Fibroblast of skin of left biceps (primary cell): ENCODE measurements at places on chromosomes 13 and 19.

DNA sequence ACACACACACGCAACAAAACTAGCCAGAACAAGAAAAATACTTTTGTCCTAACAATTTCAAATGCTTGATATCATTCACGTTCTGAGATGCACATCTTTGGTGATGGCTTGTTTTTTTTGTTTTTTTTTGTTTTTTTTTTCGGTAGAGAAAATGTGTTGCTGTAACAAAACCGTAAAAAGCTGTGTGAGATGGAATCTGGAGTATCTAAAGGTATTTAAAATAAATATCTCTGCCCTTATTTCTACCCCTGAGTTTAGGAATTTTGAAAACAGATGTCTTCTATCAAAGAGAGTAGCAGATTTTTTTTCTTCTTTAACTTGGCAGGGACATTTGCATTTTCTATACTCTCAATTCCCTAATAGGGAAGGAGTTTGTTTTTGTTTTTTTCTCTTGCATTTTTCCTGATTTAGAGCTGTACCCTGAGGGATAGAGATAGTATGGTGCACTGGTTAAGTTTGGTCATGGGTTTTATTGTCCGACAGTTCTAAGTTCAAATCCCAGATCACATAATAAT lies 446.6 kb downstream of the KLF5 start:
- no peak for DNase-seq

GRCh38 chr19:47309608-47310007 lies at the start of gene C5AR1:
Gene C5AR1, plus strand, starts transcription at chr19:47309861. Its CDS starts 35 bp downstream, at chr19:47309896.
- DNase-seq, result no peak

GRCh38 chr13:38648912-38649311 lies 38.0 kb upstream of the FREM2 start:
- DNase-seq, result no peak

- DNase-seq, result peak; percentile 30
These were observed 2.5 kb upstream of the DCT start for GRCh38 chr13:94481941-94482340.

DNA sequence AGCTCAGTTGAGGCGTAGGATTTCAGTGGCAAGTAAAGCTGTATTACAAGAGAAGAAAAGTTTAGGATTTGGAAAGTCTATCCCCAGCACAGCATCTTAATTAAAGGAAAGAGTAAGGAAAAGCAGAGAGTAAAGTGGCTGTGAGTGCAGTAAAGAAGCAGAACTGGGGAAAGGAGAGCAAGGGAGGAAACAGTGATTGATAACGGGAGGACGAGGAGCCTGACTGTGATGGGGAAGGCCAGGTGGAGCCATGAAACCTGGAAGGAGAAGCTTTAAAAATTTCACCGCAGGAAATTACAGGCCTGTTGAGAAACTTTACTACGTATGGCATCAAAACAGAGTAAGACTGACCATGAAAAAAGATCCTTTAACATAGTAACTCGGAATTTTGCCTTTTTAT lies 175.6 kb downstream of the SHISA2 start:
- DNase-seq, result no peak

- no peak for DNase-seq
These were observed 6.9 kb upstream of the AP1M2 start for GRCh38 chr19:10593820-10594637.

GRCh38 chr19:56934438-56935090 lies 94.0 kb upstream of the PEG3 start:
- no peak for DNase-seq

GRCh38 chr19:19417046-19417445 lies 11.6 kb downstream of the GATAD2A start:
- DNase-seq, result no peak

- no peak for DNase-seq
These were observed 23.2 kb downstream of the CATSPERD start for GRCh38 chr19:5743630-5744029.

- DNase-seq, result peak; percentile 56
These were observed 10.8 kb upstream of the HSPH1 start for GRCh38 chr13:31172535-31172934.

DNA sequence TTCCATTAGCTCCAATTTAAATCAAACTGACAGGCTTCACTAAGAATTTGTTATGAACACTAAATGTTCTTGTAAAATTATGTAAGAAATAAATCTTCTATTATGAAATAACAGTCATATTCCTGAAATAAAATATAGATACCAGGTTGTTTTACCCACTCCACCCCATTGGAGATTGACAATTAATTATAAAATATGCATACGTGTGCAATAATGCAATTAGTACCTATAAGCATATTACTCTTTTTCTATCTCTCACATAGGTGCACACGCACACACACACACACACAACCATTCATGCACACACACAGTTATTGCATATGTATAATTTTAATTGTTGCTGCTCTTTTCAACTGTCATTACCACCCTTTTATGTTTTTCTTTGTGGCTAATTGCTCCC lies 395.7 kb downstream of the SLITRK5 start:
- DNase-seq, result no peak

- DNase-seq, result no peak
These were observed 68.1 kb downstream of the RUBCNL start for GRCh38 chr13:46318986-46319385.

DNA sequence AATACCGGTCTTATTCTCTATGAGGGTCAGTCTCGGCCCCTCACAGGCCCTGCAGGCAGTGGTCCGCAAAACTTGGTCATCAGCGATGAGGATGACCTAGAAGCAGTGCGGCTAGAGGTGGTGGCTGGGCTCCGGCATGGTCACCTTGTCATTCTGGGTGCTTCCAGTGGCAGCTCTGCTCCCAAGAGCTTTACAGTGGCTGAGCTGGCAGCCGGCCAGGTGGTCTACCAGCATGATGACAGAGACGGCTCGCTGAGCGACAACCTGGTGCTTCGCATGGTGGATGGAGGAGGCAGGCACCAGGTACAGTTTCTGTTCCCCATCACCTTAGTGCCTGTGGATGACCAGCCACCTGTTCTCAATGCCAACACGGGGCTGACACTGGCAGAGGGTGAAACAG lies 1.8 kb downstream of the FREM2 start:
- no peak for DNase-seq

DNA sequence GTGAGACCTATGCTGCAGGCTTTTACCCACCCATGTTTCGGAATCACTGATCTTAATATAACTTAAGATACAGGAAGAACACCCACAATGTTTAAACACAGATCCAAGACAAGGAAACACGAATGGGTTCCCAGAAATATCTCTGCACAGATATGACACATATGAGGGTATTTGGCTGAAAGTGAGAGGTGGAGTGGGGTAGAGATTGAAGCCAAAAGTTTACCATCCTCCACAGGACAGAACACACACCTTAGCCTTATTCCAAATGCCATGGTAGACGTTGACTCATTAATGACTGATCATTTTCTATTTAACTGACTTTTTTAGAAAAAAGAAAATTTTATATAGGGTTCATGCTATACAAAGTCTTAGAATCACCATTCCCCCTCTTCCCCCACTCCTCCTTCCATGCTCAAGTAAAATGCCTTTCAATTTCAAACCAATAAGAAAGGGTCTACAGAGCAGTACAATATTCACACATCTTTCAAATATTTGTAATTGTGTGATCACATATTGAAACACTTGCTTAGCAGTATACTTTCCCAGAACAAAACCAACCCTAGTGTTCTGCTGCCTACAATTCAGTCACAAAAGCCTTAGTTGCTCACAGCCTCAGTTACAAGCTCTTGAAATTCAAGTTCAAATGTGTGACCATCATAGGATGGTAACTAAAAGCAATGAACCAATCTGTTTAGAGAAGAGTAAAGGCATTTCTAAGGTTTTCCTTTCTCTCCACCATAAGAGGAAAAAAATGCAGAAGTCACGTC lies 11.8 kb upstream of the DOCK9 start:
- DNase-seq, result no peak

DNA sequence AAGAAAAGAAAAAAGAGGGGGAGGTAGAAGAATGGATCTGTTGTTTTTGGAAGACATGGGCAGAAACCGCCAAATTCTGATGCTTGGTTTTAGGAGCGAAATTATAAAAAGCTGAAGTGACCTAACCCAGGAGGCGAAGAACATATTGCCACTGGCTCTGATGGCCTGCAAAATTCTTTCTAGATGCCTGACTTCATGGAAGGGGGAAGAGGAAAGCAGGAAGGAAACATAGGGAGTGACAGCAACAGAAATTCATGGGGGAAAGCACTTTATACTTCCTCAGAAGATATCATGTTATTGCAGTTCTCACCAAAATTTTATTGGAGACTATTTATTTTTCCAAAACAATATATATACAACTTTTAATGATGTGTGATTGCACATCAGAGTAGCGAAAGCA lies 213.5 kb downstream of the DLEU7 start:
- no peak for DNase-seq

DNA sequence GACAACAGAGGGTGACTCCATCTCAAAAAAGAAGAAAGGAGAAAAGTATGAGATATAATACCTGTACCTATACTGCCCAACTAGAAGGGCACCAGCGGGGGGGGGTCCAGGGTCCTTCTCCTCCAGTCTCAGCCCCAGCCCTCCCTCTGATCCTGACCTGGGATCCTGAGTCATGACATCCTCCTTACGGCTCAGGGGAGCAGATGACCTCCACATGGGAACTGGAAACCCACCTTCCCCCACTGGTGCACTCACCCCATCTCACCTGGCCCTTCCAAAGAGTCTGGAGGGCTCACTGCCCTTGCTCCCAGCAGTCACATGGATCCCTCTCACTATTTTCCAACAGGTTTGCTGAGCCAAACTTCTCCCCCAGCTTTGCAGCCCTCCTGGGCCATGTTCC lies 24.2 kb downstream of the TUBA3C start:
- DNase-seq, result no peak

DNA sequence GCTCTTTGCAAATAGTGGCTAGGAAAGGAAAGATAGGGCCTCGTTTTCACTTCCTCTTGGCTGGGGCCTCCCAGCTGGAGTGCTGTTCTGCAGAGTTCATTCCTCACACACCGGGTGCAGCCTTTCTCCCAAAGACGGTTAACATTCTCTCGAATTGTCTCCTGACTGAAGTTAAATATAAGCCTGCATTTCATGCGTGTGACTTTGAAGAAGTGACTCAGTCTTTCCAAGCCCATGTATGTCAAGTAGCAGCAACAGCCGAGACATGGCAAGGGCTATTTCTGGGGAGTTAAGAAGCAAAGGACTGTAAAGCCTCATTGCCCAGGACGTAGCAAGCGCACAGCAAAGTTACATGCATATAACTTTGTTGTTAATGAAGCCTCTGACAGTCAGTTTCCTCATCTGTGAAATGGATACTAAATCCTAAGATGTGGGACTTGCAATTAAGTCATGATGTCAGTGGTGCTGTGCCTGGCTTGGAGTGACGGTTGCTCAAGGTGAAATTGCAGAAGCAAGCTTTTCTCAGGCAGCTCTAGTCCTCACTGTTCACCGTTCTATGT lies 502.4 kb downstream of the MYO16 start:
- DNase-seq, result no peak

- no peak for DNase-seq
These were observed 2.8 kb downstream of the PNMA8B start for GRCh38 chr19:46492841-46493235.

DNA sequence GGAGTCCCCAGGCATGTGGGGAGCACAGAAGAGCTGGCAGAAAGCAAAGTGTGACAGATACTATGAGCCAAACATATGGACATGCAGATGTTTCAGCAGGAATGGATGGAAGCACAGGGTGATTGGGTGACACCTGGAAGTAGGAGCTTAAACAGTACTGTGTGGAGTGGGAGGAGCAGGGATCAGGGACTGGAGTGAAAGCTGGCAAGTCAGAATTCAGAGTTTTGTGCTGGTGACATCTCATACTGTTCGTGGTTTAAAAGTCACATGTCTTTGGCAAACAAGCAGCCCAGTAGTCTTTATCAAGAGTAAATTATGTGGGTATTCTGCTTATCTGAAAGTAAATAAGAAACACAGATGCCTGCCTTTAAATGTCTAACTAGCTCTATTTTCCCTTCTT lies 408.2 kb downstream of the COG6 start:
- DNase-seq, result no peak

- DNase-seq, result no peak
These were observed 4.0 kb downstream of the ZBTB7A start for GRCh38 chr19:4062419-4063368.

- DNase-seq, result no peak
These were observed 2.2 kb downstream of the IGFLR1 start for GRCh38 chr19:35740108-35740422.

DNA sequence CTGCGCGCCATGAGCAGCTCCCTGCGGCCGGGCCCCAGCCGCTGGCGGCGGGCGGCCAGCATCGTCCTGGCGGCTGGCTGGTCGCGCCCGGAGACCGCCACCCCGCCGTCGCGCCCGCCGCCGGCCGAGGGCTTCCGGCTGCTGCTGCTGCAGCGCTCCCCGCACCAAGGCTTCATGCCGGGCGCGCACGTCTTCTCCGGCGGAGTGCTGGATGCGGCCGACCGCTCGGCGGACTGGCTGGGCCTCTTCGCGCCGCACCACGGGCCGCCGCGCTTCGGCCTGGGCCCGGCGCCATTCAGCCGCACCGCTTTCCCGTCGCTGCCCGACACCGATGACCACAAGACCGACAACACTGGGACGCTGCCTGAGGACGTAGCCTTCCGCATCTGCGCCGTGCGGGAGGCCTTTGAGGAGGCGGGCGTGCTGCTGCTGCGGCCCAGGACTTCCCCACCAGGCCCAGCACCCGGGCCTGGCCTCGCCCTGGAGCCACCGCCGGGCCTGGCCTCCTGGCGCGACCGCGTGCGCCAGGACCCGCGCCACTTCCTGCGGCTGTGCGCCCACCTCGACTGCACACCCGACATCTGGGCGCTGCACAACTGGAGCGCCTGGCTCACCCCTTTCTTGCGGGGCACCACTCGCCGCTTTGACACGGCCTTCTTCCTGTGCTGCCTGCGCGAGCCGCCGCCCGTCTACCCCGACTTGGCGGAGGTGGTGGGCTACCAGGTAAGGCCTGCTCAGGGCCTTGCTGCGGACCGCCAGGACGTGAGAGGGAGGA lies 518 bp downstream of the NUDT19 start:
- DNase-seq, result no peak

- no peak for DNase-seq
These were observed 138.2 kb downstream of the KCNRG start for GRCh38 chr13:50153401-50153800.

GRCh38 chr13:110001670-110002275 lies 215.4 kb upstream of the IRS2 start:
- DNase-seq, result peak; percentile 44

- DNase-seq, result no peak
These were observed 7.2 kb downstream of the WDR18 start for GRCh38 chr19:991174-991931.

DNA sequence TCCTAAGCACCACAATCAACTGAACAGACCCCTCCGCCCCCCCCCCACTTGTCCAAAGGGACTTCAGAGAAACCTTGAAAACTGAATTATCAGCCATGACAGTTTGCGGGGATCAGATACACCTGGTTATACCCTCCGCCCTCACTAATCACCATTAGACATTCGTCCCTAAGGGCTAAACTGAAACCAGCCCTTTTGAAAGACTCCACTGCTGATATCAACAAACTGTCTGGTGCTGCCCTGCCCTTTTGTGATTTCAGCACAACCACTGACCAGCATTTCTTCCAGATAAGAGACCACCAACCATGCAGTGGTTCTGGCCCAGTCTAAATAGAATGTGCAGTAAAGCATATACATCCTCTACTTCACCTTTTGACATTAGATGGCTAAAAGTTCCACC lies 1422.9 kb downstream of the EFNB2 start:
- DNase-seq, result no peak
